WTC11 (cell line): ENCODE measurements at places on chromosomes 2 and 18. TPM values are rescaled to one million over a fixed set of nuclear protein-coding genes. Genes with fewer than 3 reads are reported as not detected.

The EMILIN1 gene
- total RNA-seq: 3.0 to 4.0 TPM (median 3.5 TPM) in 3 replicates

The CCDC68 gene
- 0.23 to 0.92 TPM (median 0.55 TPM) in 3 replicates for total RNA-seq

- DNase-seq: no peak
Measured at GRCh38 chr2:128727914-128728313, 409.2 kb upstream of the HS6ST1 start.

- DNase-seq: no peak
Measured at GRCh38 chr18:45416168-45416567, 199.1 kb upstream of the SLC14A2 start.

- no peak for DNase-seq
Measured at GRCh38 chr2:65388596-65389390, 43.6 kb downstream of the SPRED2 start.
